ENCODE measurements at places on chromosomes 7 and 10.
A peak's percentile ranks its signal among the peaks of the same experiment; 100 is the strongest.

DNA sequence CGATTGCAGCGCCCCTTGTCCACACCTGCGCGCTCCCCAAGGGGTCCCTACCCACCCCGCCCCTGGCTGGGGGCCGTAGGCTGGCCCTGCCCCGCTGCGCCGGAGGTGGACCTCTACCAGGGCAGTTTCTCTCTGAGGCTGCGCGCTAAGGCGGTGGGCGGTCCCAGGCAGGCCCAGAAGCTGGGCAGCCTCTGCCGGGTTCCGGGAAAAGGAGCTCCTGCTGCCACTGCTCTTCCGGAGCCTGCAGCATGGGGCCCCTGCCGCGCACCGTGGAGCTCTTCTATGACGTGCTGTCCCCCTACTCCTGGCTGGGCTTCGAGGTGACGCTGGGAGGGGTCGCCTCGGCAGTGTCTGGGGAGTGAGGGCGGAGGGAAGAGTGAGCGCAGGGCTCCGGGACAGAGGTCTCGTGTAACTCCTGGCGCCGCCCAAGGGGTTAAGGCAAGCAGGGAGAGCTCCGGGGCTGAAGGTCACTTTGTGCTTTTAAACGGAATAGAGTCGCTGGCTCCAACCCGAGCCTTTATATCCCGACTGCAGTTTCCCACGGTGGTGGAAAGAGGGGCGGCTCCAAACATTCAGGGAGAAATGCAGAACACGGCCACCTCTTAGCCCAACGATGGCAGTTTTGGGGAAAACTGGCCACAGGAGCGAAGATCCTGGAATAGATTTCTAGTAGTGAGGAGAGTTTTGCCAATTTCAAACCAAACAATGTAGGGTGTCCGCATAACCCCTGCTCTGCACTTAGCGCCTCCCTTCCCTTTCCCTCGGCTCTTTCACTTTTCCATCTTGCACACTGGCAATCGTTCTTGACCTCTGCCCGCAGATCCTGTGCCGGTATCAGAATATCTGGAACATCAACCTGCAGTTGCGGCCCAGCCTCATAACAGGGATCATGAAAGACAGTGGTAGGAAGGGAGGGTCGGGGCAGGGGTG is at the start of gene GSTK1:
TSS of gene GSTK1 (plus strand) at position 176 of the 930 bp plus-strand sequence. CDS start at position 249, 73 bp downstream.
- DNase-seq = peak; percentile 78

GRCh38 chr10:50653142-50653541 is 29.4 kb upstream of the SGMS1 start:
- DNase-seq = no peak

DNA sequence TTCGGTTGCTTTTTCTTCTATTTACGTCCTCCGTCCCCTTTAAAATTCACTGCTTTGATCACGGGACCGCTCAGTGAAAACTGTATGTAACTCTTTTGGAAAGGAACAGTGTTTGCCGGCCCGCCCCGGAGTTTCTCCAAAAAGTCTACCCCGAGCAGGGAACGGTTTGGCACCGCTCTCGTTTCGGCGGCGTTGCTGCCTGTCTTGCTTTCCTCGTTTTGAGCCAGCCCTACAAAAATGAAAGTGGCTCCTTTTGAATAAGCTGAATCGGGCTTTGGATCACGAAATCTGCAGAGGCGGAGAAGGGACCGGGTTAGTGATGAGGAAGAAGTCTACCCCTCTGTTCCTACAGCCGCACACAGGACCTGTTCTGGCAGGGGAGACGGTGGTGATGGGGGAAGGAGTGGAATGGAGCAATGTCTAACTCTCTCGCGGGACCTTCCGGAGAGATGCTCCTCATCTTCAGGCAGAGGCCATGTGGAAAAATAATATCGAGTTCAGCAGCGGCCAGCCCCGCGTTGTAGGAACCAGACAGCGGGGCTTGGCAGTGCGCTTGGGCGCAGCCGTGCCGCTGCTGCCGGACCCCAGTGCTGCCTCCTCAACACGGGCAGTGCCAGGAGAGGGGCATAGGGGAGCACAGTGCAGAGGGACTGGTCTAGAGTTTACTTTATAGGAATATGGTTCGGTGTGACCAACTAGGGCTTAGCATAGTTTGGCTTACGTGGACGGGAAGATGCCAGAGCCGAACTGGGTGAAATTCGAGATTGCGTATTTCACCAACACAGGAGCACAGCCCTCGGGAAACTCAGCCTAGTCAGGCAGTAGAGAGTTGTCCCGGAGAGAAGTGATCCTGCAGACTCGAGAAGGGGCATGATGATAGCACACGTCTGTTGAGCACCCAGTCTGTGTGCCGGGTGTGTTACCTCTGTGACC is 1.4 kb downstream of the HTRA1 start:
- DNase-seq = peak; percentile 20

GRCh38 chr10:404991-405390 is 269.7 kb downstream of the ZMYND11 start:
- no peak for DNase-seq

DNA sequence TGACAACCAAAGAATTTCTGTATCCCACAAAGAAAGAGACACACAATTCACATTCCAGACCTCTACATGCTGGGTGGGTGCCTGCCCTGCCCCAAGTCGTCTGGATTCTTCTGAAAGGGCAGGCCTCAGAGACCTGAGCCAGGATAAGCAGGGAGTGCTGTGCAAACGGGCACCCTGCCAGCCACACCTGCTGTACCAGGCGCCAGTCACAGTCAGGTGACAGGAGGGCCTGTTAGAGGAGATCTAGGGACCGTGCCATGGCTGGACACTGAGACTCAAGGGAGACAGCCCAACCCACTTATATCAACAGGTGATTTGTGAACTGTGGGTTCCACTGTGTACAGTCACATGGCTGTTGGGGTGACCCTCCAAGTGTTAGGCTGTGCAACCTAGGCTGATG is 103.1 kb upstream of the AFAP1L2 start:
- DNase-seq = peak; percentile 72

- peak; percentile 83 for DNase-seq
Observed at GRCh38 chr10:70887804-70888800, at the start of gene PCBD1. Gene PCBD1 (minus strand): TSS chr10:70888565. CDS start chr10:70888533, 32 bp downstream.

DNA sequence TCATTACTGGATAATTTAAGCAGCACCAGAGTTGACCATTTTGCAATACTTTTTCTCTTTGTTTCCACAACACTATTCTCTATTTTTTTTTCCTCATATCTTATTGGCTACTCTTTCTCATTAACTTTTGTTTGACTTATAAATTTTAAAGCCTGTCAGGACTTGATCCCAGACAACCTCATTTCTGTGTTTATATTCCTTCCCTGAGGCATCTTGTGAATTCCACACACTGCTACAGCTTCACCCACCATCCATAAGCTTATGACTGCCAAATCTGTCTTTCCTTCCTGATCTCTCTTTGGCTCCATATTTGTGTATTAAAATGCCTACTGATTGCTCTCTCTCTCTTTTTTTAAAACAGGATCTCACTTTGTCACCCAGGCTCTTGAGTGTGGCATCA is 124.6 kb upstream of the MBL2 start:
- no peak for DNase-seq

- DNase-seq = peak; percentile 90
Observed at GRCh38 chr10:65861249-65861648, 1064.6 kb upstream of the LRRTM3 start.

- DNase-seq = peak; percentile 43
Observed at GRCh38 chr10:6593241-6593671, 13.2 kb upstream of the PRKCQ start.

- DNase-seq = no peak
Observed at GRCh38 chr7:5143935-5144903, 45.8 kb upstream of the WIPI2 start.

GRCh38 chr10:69880301-69881081 is 78.8 kb downstream of the COL13A1 start:
- no peak for DNase-seq
